Upper lobe of right lung (tissue), 1 donor: ENCODE measurements at places on chromosomes 16 and 17. TPM values are rescaled to one million over a fixed set of nuclear protein-coding genes. Genes with fewer than 3 reads are reported as not detected.

The LLGL2 gene
- total RNA-seq, result 133 TPM

The ELOB gene
- 179 TPM for total RNA-seq

The FBRS gene
- 65.0 TPM for total RNA-seq

The AURKB gene
- 1.4 TPM for total RNA-seq

The SDR42E2 gene
- 0.14 TPM for total RNA-seq

The TVP23B gene
- total RNA-seq, result 42.1 TPM

The CEMP1 gene
- 1.4 TPM for total RNA-seq

The PRR35 gene
- total RNA-seq, result not detected

The HOXB5 gene
- 4.4 TPM for total RNA-seq

The KRTAP4-9 gene
- not detected for total RNA-seq

The CD300A gene
- total RNA-seq, result 17.5 TPM

- no peak for DNase-seq
These were observed 225.3 kb upstream of the COX10 start for GRCh38 chr17:13843862-13844635.

- no peak for DNase-seq
These were observed 3.3 kb downstream of the MAP2K6 start for GRCh38 chr17:69417545-69418483.

- DNase-seq, result no peak
These were observed 32.7 kb downstream of the ITGB3 start for GRCh38 chr17:47286198-47286914.

DNA sequence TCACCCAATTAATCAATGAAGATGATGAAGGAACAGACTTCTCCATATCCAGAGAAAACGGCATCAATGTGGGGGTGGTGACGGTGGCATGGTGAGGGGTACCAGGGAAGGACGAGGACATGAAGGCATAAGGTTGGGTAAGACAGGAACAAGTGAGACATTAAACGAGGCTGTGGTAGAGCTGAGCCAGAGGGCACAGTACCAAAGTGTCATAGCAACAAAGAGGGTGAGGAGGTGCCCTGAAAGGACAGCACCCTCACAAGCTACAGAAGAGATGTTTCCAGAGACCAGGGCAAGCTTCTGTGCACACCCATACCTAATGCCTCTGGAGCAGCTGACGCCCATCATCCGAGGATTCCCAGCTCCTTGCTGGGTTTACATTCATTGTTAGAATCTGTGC, 57.5 kb upstream of the TRAP1 start:
- no peak for DNase-seq

DNA sequence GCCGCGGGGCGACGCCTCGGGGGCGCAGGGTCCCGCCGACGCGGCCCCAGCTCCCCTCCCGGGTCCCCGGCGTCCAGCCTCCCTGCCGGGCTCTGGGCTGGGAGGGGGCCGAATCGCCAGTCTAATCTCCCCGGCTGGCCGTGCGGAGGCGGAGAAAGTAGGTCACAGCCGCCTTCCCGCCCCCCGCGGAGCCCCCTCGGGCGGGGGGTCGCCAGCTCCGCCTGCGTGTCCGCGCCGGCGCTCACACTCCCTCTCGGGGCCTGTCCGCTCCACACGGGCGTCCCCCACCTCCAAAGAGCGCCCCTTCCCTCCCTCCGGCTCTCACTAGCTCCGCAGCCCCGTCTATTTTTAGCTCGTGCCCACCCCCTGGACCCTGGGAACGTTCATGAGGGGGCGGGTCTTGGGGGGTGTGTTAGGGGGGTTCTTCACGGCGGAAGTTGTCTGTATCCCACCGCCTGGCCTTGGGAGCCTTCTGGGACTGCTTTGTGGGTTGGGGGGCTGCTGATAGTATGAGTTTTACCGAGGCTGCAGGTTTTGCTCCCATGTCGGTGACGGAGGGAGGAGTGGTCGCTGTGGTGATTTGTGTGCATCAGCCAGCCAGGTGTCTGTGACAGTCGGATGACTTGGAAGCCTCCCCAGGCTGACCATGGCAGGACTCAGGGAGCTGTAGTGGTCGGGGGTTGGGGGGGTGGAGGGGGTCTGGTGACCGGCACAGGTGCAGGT, 1.1 kb downstream of the ATP1B2 start:
- no peak for DNase-seq

DNA sequence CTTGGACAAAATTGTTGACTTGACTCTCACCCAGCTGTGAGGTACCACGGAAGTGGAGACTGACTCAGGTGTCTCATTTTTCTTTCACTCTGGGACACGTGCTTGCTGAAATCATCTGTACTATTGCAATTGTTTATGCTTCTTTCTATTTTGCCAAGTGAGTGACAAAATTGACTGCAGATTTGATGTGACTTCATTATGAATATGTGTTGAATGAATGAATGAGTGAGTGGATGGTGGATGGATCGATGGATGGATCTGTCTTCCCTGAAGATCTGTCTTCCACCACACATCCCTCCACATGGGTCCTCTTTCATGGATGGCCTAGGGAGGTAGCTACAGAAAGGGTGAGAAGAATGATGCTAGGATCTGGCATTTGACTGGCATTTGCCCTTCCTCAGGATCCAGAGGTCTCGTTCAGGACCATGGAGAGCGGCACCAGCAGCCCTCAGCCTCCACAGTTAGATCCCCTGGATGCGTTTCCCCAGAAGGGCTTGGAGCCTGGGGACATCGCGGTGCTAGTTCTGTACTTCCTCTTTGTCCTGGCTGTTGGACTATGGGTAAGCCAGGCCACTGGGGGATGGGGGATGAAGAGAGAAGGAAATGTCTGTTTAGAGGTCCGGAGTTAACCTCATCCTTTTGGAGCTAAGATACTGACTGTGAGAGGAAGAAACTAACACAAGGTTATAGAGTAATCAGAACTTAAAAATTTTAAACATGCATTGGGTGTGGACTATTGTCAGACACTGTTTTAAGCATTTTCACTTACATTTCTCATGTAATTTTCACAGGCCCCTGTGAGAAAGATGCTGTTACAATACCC, 12.7 kb downstream of the SLC5A11 start:
- DNase-seq, result peak; percentile 70

- DNase-seq, result no peak
These were observed 12.3 kb downstream of the RFFL start for GRCh38 chr17:35051183-35051578.

GRCh38 chr17:13107676-13108235, 89.9 kb upstream of the ELAC2 start:
- DNase-seq, result no peak

DNA sequence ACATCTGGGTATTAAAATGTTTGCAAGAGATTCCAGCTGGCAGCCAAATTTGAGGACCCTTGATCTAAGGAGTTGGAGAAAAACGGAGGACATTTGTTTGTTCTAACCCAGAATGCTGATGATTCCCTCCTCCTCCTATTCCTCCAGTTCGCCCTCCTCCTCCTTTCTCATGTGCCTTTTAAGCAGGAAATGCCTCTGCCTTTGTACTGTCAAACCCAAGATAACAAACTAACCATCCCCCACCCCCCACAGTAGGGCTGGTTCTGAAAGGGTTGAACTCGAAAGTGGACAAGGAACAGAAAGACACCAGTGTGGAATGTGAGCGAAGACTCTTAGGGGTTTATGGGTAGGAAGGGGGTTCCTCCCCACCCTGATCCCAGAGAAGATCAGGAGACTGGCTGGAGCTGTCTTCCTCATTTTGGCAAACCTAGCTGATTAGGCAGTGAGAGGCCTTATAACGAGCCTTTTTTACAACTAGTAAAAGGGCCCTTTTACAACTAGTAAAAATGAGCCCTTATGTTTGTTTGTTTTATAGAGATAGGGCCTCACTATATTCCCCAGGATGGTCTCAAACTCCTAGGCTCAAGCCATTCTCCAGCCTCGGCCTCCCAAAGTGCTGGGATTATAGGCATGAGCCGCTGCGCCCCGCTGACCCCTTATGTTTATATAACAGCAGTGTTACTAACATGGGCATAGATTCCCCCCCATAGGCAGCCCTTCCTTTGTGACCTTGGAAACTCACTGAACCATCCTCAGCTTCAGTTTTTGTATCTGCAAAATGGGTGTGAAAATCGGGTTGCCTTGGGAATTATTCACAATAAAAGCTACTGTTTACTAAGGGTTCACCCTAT, 975 bp downstream of the CHD9 start:
- DNase-seq, result no peak

DNA sequence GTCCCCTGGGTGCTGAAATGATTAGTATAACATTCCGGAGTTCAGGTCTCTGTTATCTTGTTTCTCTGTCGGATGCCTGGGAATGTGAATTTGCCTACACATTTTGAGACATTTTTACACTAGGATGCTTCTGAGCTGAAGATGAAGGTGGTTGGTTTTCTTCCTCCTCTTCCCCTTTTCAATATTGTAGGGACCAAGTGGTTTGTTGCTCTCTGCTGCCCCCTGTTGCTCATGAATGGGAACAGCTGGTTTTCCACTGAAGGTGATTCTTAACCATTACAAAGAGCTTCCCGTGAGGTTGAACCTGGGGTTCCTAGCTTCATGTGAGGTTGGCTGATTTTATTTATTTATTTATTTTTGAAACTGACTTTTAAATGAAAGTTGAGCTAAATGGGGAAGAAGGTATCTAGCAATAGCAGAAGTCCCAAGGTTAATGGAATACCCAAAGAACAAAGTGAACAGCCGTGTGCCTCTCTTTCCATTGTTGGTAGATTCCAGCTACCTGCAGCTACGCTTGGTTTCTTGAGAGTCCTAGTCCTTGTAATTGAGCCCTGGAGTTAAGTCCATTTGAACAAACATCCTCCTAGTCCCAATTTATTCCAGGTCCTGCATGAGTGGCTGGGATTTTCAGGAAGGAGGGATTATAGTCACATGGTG, 983.9 kb upstream of the EEF2KMT start:
- DNase-seq, result no peak

GRCh38 chr17:73482894-73483293, 161.4 kb downstream of the SDK2 start:
- no peak for DNase-seq

GRCh38 chr16:12186774-12187335, 210.3 kb downstream of the SNX29 start:
- DNase-seq, result no peak

DNA sequence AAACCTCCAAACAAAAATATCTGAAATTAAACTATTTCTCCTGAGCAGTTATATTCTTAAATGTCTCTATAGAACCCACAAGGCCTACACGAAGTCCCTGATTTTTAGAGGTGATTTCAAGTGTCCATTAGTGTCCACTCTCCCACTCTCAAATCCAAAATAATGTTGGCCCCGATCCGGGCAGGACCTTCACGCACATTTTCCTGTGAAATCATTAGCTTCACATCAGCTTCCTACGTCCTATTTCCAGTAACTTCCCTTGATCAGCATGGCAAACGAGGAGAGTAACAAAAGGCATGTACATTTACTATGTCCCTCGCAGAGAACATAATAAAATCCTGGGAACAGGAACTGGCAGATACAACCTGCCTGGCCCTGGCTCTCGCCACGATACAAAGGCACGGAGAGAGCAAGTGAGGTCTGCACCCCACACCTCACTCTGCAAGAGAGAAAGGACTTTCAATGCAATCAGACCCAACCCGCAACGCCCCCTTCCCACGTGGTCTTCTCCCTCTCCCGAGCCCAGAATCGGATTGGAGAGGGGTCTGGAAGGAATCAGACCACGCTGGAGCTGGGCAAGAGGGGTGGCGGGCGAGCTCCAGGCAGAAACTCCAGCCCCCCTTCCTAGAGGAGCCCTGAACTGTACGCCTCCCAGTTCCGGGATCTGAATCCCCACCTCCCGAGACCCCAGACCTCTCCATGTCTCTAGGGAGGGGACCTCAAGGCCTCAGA, 17.5 kb upstream of the C17orf78 start:
- peak; percentile 78 for DNase-seq

GRCh38 chr16:68387301-68387700, 61.0 kb downstream of the SMPD3 start:
- no peak for DNase-seq

GRCh38 chr17:42913522-42913921, 12.9 kb downstream of the G6PC1 start:
- DNase-seq, result no peak

GRCh38 chr17:48374650-48375230, 55.3 kb downstream of the SKAP1 start:
- no peak for DNase-seq

DNA sequence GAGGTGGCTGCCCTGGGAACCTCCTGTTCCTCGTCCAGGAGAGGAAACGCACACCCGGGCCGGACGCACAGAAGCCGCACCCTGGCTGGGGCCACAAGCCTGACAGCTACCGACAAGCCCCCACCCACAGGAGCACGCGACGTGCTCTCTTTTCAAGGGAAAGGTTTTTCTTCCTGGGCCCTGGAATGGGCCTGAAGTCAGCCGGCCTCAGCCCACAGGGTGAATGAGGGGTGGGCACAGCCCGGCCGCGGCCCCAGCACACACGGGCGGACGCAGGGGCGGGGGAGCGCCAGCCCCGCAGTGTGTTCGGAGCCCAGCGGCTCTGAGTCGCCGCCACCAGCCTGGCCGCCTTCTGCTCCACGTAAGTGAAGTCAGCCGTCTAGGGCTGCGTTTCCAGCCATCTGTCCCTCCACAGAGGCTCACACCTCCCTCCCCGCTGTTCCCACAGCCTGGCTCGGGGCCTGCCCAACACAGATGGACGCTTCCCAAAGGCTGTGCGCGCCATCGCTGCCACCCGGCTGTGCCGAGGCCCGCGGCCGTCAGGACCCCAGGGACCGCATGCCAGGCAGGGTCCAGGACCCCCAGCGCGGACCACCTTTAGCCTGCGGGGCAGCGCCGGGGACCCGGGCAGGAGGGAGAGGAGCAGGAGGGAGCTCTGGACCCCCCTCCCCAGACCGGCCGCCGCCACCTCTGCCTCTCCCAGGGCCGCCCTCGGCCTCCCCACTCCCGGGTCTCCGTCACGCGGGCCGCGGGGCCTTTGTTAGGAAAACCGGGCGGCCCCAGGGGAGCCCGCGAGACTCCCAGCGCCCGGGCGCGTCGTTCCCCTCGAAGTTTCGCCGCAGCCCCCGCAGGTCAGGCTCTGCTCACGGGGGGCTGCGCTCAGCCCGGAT, 36.8 kb downstream of the CBFA2T3 start:
- DNase-seq, result no peak

- no peak for DNase-seq
These were observed 6.9 kb downstream of the C17orf67 start for GRCh38 chr17:56826611-56827414.

GRCh38 chr17:58232707-58233156, 5.7 kb upstream of the LPO start:
- peak; percentile 70 for DNase-seq

- peak; percentile 85 for DNase-seq
These were observed 158.9 kb upstream of the CACNG5 start for GRCh38 chr17:66675991-66676371.

- DNase-seq, result no peak
These were observed 4.3 kb downstream of the SPDYE4 start for GRCh38 chr17:8753976-8754440.
